Placental pericyte (primary cell): ENCODE measurements at places on chromosomes 5 and 9. TPM values are rescaled to one million over a fixed set of nuclear protein-coding genes. Genes with fewer than 3 reads are reported as not detected.

The UCK1 gene
- total RNA-seq = 19.9 and 27.9 TPM in 2 replicates

The SAXO1 gene
- not detected in 2 replicates for total RNA-seq

The PPP2R2B gene
- total RNA-seq = 0.14 TPM in 1 of 2 replicates, not detected in the other

The MYMK gene
- total RNA-seq = not detected in 2 replicates

The LIFR gene
- total RNA-seq = 20.3 and 105 TPM in 2 replicates

The ADRB2 gene
- total RNA-seq = 0.66 and 2.3 TPM in 2 replicates

The MTMR12 gene
- 18.6 and 26.2 TPM in 2 replicates for total RNA-seq

The RNF38 gene
- total RNA-seq = 11.6 and 12.2 TPM in 2 replicates

The IL17B gene
- 0.66 and 0.72 TPM in 2 replicates for total RNA-seq

The NR5A1 gene
- not detected in 2 replicates for total RNA-seq

The TAF11L10 gene
- total RNA-seq = not detected in 2 replicates

The NIM1K gene
- 0.43 and 0.44 TPM in 2 replicates for total RNA-seq

The C9 gene
- total RNA-seq = 0.44 TPM in 1 of 2 replicates, not detected in the other

The DNAJB5 gene
- total RNA-seq = 11.6 and 22.3 TPM in 2 replicates

The BTNL3 gene
- not detected in 2 replicates for total RNA-seq

The FOXD4 gene
- total RNA-seq = 0.14 and 0.22 TPM in 2 replicates

The PCDHGB3 gene
- total RNA-seq = 2.6 and 3.3 TPM in 2 replicates

The SLC45A2 gene
- total RNA-seq = under 0.01 TPM in 1 of 2 replicates, not detected in the other

The QRFP gene
- total RNA-seq = not detected in 2 replicates

The HARS1 gene
- 47.9 and 91.9 TPM in 2 replicates for total RNA-seq

The DIPK1B gene
- 0.14 and 0.44 TPM in 2 replicates for total RNA-seq

The IPPK gene
- total RNA-seq = 10.9 and 17.2 TPM in 2 replicates

The MYORG gene
- total RNA-seq = 0.22 and 1.4 TPM in 2 replicates

The ANKH gene
- 10.9 and 57.4 TPM in 2 replicates for total RNA-seq

The LSM11 gene
- 2.0 and 7.4 TPM in 2 replicates for total RNA-seq

The C7 gene
- total RNA-seq = not detected in 2 replicates

The LCP2 gene
- total RNA-seq = under 0.01 TPM in 1 of 2 replicates, not detected in the other

The SPARC gene
- 1,482 and 1,594 TPM in 2 replicates for total RNA-seq

The PDE8B gene
- under 0.01 and 0.14 TPM in 2 replicates for total RNA-seq

The TOR2A gene
- 8.2 and 9.0 TPM in 2 replicates for total RNA-seq

The OR1J2 gene
- not detected in 2 replicates for total RNA-seq

The UGT3A1 gene
- not detected in 2 replicates for total RNA-seq

The SPATA31C1 gene
- total RNA-seq = not detected in 2 replicates

The NPM1 gene
- total RNA-seq = 854 and 2,039 TPM in 2 replicates

The RORB gene
- under 0.01 and 0.72 TPM in 2 replicates for total RNA-seq

The FBN2 gene
- total RNA-seq = 154 and 431 TPM in 2 replicates

The BARHL1 gene
- not detected in 2 replicates for total RNA-seq

The TICAM2 gene
- 1.1 and 9.7 TPM in 2 replicates for total RNA-seq

The UGT3A2 gene
- total RNA-seq = not detected in 2 replicates

The ERGIC1 gene
- 73.3 and 166 TPM in 2 replicates for total RNA-seq

The C5orf52 gene
- not detected in 2 replicates for total RNA-seq

The ORM2 gene
- total RNA-seq = not detected in 2 replicates

The GFM2 gene
- 42.0 and 49.8 TPM in 2 replicates for total RNA-seq

The SPINK6 gene
- total RNA-seq = not detected in 2 replicates

The PCAT7 gene
- total RNA-seq = 0.66 and 1.0 TPM in 2 replicates

The TRIM36 gene
- total RNA-seq = 1.8 and 2.9 TPM in 2 replicates

The CENPH gene
- 3.3 and 13.0 TPM in 2 replicates for total RNA-seq
